ENCODE measurements at places on chromosomes 5 and 9.

DNA sequence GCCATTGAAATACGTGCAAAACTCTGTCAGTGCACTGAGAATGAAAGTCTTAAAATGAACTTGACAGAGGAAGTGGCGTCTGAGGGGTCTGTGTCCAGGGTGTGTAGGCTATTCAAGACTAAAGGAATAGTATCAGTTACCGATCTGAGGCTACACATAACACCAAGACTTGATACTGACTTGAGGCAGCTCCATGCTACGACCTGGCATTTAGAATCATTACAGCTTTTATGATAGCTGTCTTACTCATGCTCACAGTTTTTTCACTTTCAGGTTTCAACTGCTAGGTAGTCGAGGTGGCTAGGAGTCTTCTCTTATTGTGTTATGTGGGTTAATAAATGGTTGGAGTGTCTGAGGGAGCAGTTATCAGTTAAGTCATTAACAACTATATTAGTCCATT, 92.8 kb upstream of the SLCO6A1 start:
- DNase-seq: no peak

GRCh38 chr5:112616812-112617547, 120.7 kb upstream of the APC start:
- no peak for DNase-seq

DNA sequence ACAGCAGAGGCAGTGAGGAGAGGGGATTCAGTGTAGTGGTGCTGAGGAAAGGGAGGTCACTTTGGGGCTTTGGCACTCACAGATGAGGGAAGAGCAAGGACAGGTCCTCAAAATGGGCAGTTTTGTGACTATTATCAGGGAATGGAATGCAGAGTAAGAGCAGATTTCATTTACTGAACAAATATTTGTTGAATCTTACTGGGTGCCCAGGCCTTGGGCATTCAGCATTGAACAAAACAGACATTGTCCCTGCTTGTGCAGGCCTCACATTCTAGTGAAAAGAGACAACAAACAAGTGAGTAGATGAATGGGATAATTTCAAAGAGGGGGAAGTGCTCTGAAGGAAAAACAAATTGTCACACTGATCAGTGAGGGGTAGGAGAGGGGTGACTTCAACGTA, 404.1 kb downstream of the DMRT2 start:
- no peak for DNase-seq

DNA sequence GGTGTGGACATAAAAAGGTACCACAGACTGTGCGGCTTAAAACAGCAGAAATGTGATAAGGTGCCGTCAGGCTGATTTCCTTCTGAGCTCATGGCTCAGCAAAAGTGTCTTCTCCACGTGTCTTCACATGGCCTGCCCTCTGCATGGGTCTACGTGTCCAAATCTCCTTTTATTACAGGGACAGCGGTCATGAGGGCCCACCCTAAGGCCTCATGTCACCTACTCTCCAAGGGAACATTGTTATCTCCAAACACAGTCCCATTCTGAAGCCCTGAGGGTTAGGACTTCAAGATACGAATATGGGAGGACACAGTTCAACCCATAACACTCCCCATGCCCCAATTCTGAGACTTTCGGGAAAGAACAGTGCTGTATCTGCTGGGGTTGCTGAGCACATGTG, 35.2 kb downstream of the COL23A1 start:
- no peak for DNase-seq

GRCh38 chr5:130350131-130350530, 445.9 kb downstream of the CHSY3 start:
- DNase-seq: no peak

- DNase-seq: no peak
These were observed 152.0 kb upstream of the LRRTM2 start for GRCh38 chr5:139027150-139027549.

- DNase-seq: no peak
These were observed 125.5 kb downstream of the MVB12B start for GRCh38 chr9:126452106-126452505.

DNA sequence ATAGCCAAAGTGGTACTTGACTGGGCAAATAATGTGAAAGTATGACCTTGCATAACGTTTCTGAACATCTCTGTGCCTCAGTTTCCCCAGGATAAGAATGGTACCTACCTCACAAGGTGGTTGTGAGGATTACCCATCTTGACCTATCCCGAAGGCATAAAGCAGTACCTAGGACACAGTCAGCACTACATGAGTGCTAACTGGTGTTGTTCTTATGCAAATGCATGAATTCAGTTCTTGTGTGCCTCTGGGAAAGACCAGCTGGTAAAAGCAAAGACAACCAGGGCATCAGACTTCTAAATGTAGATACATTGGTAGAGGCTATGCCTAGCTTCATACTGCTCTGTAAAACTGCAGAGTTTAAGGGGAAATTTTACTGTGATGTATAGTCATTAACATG, 21.8 kb upstream of the TMEM252 start:
- DNase-seq: no peak

DNA sequence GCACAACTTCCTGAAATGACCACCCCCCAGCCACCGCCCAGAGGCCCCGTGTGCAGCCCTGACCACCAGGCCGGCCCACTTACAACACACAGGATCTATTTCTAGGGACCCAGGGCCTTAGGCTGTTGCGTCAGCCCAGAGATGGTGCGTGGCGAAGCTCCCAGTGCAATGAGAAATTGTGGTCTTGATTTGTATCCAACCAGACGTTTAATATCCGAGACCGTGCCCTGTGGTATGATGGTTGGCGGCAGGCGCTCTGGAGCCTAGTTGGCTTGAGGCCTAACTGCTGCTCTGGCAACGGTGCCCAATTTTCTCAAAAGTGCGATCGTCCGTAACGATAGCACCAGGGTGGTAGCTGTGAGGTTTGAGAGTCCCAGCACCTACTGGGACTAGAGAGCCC, 32.6 kb upstream of the SLC6A19 start:
- DNase-seq: no peak

All from fibroblast of lung (primary cell).